ENCODE measurements at places on chromosomes 1 and 21.
A peak's percentile ranks its signal among the peaks of the same experiment; 100 is the strongest.

GRCh38 chr1:1361982-1362423 is 3.6 kb upstream of the MXRA8 start:
- DNase-seq, result no peak

DNA sequence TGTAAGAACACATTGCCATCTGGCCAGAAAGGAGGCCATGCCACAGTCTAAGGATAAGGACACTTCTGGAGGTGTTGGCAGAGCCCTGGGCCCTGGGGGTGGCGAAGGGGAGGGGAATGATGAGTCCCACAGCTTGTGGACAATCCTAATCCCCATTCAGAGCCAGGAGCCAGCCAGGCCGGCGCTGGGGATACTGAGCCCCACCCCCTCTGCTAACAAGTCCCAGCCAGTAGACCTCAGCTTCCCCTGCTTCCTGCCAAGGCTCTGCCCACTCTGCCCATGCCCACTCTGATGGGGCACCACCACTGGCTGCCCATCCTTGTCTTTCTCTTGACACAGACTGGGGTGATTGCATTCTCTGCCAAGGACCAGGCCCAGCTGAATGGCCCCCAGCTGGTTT is 71.9 kb downstream of the NAV1 start:
- DNase-seq, result no peak

- DNase-seq, result no peak
These were observed 66.3 kb downstream of the SLC27A3 start for GRCh38 chr1:153841463-153841994.

DNA sequence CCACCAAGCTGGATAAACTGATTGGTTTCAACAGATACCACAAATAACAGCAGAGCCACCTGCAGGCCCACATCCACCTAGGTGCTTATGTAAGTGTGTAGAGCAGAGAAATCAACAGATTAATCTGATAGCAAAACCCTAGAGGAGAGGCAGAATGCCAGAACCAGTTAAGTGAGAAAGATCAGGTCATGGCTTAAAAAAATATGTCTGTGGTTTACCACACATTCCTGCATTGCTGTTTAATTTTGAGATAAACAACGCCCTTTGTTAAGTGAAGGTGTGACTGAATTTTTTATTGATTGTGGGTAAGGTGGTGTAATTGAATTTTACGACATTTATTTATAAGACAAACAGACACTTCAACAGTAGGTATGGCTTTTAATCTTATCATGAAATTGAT is 21.2 kb downstream of the CRNN start:
- DNase-seq, result peak; percentile 7

DNA sequence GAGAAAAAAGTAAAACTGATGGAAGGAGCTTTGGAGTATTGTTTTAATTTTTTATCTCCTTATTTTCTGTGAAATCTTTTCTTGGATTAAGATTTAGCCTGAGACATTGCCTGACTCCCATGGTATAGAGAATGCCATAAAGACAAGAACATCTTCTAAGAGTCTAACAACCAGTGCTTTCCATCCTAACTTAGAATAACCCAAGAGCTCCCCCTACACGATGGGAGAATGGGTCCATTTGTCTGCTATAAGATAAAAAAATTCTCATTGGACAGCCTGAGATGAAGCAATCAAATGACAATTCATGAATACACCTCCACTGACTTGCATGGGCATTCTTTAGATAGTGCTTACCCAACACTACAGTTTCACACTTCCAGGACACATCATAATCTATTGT is 478.1 kb downstream of the TTLL7 start:
- DNase-seq, result no peak

DNA sequence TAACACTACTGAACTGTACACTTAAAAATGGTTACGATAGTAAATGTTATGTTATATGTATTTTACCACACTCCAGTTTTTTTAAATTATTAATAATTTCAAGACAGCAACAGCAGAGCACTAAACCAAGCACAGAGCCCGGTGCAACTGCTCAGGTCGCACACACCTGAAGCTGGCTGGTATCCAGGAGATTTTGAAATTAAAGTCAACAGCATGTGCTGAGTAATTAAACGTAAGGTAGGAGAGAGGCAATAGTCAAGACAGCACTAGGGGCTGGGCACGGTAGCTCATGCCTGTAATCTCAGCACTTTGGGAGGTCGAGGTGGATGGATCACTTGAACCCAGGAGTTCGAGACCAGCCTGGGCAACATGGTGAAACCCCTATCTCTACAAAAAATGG is 35.1 kb upstream of the SLC30A10 start:
- no peak for DNase-seq

DNA sequence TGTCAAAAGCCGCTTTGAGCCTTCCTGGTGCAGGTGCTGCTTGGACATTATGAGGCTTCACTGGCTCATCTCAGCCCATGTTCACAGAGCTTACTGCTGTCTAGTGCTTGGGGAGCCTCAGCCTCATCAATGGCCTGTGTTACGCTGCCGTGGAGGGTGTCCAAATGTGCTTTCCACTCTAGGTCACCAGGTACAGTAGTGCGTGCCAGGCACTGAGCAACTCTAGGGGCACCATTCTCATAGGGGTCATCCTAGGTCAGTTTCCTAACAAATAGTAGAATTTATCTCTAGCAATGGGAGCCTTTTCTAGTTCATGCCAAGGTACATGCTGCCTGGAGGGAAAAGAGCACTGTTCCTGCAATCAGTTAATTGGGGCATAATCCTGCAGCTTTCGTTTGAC is 193.8 kb downstream of the DYRK1A start:
- DNase-seq, result no peak

- no peak for DNase-seq
These were observed 509.8 kb upstream of the ADAMTS5 start for GRCh38 chr21:27476696-27477095.

GRCh38 chr1:22418933-22419382 is 32.7 kb upstream of the ZBTB40 start:
- DNase-seq, result no peak

DNA sequence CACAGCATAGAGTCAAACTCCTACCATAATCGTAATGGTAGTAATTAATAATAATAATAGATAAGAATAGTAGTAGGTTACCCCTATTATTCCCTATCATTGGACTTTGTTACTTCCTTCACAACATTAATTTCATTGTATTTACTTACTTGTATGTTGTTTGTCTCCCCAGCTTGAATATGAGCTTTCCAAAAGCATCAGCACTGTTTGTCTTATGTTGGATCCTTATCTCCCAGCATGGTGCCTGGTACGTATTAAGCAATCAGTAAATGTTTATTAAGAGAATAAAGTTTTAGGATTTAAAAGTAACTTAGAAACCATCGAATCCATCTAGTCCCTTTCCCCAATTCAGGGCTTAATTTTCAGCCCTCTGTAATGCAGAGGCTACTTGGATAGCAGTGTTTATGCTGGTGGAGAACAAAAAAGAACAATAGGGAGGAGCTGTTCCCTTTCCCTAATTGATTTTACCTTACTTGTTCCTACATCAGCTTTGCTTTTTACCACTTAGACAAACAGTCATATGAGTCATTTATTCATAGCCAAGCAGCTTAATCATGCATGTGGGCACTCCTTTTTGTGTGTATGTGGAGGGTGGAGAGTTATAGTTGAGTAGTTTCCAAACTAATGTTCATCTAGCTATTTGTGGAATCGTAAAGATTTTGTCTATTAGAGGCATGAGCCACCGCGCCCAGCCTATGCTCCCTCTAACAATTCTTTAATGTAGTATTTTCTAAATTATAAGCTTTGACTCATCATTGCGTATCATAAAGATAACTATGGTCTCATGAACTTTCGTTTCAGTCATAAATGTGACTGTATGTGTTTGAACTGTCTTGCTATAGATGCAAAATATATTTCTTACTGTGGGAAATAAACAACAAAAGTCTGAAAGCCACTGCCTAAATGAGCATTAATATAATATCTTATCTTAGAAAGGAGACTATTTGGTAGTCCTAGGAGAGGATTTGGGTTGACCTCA is 20.9 kb upstream of the DR1 start:
- no peak for DNase-seq

- no peak for DNase-seq
These were observed 24.3 kb upstream of the COA6 start for GRCh38 chr1:234348964-234349363.

DNA sequence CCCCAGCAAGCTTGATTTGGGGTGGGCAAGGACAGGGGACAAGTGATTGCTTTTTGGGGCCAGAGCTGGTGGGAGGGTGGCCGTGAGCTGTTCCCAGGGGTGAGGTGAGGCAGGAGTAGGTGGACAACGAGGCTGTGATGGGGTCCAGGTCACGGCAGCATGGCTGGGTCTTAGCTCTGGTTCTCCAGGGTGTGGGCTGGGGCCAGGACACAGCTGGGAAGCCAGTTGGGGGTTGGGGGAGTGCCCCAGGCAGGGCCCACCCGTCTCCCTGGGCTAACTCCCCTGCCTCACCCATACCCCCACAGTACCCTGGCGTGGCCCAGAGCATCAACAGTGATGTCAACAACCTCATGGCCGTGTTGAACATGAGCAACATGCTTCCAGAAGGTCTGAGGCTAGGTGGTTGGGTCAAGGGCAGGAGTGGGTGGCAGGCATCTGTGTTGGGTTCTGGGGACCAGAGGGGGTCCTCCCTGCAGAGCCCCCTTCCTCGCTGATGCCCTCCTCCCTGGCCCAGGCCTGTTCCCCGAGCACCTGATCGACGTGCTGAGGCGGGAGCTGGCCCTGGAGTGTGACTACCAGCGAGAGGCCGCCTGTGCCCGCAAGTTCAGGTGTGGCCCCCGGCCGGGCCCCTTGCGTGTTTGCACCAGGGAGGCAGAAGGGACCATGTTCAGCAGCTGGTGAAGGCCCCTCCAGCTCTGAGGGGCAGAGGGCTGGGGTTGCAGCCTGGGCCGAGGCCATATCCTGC is 43.3 kb downstream of the COQ8A start:
- no peak for DNase-seq

DNA sequence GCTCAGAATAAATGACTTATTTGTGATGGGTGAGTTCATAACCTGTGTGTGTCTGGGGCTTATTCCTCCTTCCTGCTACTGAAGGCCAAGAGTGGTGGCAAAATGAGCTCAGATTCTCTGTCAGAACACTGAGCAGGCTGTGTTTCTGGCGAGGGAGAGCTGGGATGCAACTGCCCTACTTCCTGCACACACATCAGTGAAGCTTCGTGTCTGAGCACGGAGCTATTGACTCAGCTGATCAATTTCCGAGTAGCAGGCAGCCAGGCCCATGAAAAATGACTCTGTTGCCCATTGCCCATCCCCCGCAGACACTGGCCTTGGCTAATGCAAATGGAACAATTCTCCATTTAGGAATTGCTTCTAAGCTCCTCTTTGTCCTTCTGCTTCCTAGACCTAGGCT is 27.7 kb downstream of the TNR start:
- DNase-seq, result no peak

DNA sequence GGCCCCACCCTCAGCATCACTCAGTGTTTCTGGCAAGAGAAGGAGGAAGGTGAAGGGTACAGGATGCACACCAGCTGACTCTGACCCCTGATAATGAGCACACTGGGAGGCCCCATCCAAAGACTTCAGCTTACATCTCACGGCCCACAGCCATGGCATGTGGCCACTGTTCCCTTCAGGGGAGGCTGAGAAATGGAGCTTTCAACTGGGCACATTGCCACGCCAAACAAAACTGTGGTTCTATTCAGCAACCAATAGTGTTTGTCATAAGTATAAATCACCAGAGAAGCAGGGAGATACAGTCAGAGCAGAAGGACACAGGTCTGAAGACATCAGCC is 12.7 kb upstream of the TRAF3IP3 start:
- no peak for DNase-seq

GRCh38 chr21:35984654-35985361 is 75.5 kb downstream of the SETD4 start:
- no peak for DNase-seq

GRCh38 chr1:45686015-45686287 is 382 bp downstream of the GPBP1L1 start:
- DNase-seq, result peak; percentile 78

- no peak for DNase-seq
These were observed 12.4 kb downstream of the HMGN1 start for GRCh38 chr21:39336457-39337008.

- DNase-seq, result no peak
These were observed 233.3 kb downstream of the BRINP3 start for GRCh38 chr1:190244406-190244805.

DNA sequence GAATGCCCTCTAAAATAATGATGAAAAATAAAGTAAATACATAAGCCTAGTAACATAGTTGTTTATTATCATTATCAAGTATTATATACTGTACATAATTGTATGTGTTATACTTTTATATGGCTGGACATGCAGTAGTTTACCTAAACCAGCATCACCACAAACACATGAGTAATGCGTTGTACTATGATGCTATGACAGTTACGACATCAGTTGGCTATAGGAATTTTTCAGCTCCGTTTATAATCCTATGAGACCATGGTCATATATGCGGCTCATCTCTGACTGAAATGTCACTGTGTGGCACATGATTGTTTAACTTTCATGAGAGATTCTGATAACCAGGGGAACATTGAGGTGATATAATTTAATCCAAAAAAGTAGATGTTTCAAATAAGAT is 352.1 kb downstream of the ST6GALNAC3 start:
- no peak for DNase-seq

GRCh38 chr1:54227091-54227602 is 27.2 kb downstream of the MRPL37 start:
- DNase-seq, result no peak

- DNase-seq, result peak; percentile 46
These were observed 39.8 kb upstream of the CLIC4 start for GRCh38 chr1:24705260-24706073.

DNA sequence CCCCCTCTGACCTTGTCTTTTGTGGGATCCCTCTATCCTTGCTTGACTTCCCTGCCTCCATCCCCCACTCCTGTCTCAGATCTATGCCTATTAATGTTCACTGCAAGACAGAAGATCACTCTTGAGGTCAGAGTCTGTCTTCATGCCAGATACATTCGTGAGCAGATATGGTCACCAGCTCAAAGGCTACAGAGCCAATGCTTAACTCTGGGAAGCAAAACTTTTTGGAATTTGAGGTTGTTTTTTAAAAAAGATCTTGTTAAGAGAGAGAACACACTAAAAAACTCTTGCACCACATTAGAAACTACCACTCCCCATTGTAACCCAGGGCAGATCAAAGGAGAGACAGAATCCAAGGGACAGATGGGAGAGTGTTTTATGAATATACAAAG is 17.1 kb upstream of the A3GALT2 start:
- DNase-seq, result no peak

- no peak for DNase-seq
These were observed 323.5 kb downstream of the ZNF326 start for GRCh38 chr1:90318431-90318830.

DNA sequence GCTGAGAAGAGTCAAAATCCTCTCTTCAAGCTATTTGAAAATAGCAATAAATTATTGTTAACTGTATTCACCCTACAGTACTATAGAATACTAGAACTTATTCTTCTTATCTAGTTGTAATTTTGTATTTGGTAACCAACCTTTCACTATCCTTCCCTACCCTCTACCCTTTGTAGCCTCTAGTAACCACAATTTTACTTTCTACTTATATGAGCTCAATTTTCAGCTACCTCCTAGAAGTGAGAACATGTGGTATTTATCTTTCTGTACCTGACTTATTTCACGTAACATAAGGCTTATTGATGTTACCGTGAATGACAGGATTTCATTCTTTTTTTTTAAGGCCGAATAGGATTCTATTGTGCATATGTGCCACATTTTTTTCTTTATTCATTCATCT is 30.0 kb downstream of the ZC3H11B start:
- DNase-seq, result no peak
